ENCODE measurements at places on chromosomes 13 and 19.

- DNase-seq = no peak
These were observed 10.3 kb downstream of the PALM start for GRCh38 chr19:718991-719512.

GRCh38 chr13:114155320-114155719 lies 22.9 kb upstream of the RASA3 start:
- no peak for DNase-seq

DNA sequence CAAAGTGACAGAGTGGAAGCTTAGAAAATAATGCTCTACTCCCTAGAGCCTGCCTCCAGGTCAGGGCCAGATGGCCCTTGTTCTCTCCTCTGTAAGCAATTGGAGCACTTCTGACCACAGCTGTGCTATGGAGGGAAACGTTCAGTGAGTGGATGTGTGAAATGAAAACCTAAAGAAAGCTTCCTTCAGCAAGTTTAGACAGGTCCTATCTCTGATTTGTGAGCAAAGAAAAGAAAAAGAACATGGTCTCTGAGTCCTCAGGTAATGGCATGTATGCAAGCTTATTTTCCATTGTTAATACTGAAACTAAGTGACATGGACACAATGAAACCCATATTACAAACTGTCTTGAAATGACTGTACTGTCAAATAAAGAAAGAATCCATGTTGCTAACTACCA lies 1486.8 kb downstream of the EFNB2 start:
- no peak for DNase-seq

- DNase-seq = no peak
These were observed 121.3 kb upstream of the UFM1 start for GRCh38 chr13:38228322-38228721.

GRCh38 chr19:48689449-48689848 lies 6.3 kb upstream of the FUT2 start:
- no peak for DNase-seq

Measured in CD4-positive, alpha-beta T cell treated with Interleukin-15 for 4 hours (primary cell).